Activated naive CD8-positive, alpha-beta T cell treated with anti-CD3 and anti-CD28 coated beads, Interleukin-2, amount 10 ng/mL, durations not matched to agents 7 days and 5 days (primary cell): ENCODE measurements at places on chromosomes 4 and X.

DNA sequence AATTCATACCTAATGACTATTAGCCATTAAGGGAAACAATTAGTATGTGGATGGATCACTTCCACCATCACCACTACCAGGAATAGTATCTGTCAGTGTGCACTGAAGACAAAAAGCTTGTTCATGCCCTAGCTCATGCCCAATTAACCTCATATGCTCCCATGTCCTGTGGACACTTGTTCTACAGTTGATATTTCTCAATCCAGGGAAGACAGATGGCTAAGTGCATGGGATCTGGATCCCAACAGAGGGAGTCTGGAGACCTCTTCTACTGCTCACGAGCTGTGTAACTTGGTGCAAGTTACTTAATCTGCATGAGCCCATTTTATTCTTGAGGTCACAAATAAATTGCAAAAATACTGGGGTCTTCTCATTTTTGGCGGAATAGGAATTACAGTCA, 23.7 kb downstream of the AMOT start:
- DNase-seq, result no peak

GRCh38 chr4:76280488-76281441, 25.8 kb upstream of the STBD1 start:
- DNase-seq, result no peak

GRCh38 chrX:126580877-126581276, 28.3 kb upstream of the DCAF12L1 start:
- DNase-seq, result no peak

DNA sequence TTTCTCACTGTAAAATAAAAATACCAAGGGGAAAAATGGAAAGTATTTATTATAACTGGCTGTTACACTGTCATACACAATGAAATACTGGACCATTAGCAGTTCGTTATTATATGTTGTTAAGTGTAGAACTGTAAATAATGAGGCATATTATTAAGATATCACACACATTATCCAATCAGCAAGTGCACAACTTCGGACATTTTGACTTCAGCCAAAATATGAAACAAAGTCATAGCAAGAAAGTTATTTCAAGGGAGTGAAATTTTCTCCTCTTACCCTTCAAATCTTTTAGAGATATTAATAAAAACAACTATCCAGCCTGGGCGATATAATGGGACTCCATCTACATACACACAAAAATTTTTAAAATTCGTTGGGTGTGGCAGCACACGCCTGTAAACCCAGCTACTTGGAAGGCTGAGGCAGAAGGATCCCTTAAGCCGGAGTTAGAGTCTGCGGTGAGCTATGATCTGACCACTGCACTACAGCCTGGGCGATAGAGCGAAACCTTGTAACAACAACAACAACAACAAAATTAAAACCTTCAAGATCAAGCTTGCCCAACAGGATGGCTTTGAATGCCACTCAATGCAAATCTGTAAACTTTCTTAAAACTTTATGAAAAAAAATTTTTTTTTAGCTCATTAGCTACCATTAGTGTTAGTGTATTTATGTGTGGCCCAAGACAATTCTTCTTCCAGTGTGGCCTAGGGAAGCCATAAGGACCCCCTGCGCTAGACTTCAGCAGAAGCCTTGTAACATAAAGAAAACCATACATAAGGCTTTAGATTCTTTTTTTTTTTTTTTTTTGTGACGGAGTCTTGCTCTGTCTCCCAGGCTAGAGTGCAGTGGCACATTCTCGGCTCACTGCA, 1.3 kb upstream of the CISD2 start:
- no peak for DNase-seq

- no peak for DNase-seq
These were observed 226.7 kb upstream of the PRKX start for GRCh38 chrX:3940000-3940610.

- peak; percentile 16 for DNase-seq
These were observed 35.1 kb downstream of the PIGG start for GRCh38 chr4:534101-534575.

DNA sequence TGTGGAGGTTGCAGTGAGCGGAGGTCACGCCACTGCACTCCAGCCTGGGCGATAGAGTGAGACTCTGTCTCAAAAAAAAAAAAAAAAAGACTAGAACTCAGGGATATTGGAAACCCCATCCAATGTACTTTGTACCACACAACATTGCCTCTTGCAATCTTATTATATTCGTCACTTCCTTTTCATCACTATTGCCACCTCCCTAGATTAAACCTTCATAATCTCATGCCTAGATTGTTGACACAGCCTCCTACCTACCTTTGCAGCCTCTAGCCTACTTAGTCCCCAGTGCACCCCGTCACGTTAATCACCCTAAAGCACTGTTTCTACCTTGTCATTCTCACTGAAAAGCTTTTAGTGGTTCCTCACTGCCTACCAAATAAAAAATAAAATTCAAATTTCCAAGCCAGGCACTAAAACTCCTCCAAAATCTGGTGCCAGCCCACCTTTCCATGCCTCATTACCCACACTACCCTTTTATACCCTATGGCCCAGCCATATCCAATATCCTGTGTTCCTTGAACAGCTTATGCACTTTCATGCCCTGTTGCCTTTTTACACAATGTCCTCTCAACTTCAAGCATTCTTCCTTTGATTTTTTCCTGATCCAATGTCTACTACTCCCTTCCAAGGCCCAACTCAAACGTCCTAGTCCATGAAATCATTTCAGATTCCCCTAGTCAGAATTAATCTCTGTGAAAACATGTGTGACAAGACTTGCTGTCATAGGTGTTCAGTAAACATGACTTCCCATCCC, 23.6 kb upstream of the GJB1 start:
- no peak for DNase-seq

DNA sequence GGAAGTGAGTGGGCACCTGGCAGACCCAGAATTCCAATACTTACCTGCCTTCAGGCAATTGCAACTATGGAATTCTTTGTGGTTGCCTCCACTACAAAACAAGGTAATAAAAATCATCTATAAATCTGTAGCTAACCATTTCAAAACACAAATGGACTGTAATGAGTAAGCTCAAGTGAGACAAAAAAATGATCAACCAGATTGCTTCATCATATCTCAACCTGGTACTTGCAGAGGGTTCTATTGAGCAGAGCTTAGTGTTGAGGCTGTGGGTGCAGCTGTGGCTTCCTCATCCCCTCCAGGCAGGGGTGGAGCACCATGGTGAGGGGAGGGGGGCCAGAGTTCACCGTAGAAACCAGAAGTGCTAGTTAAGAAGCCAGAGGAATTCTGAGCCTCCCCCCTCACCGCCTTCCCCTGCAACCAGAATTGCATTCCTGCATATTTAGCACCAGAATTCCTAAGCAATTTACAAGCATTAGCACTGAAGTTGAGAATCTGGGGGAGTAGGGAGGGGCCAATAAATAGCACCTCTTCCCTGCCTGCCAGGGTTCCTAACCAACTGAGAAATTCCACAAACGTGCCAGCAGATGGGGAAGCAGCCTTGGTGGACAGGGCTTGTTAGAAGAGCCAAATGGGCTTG, 11.5 kb downstream of the CTAG1A start:
- DNase-seq, result no peak

- no peak for DNase-seq
These were observed 216.1 kb upstream of the FAT1 start for GRCh38 chr4:186939766-186940165.

- no peak for DNase-seq
These were observed 5.8 kb downstream of the TBC1D19 start for GRCh38 chr4:26589705-26590104.

GRCh38 chrX:63270873-63271272, 80.3 kb downstream of the SPIN4 start:
- DNase-seq, result no peak

DNA sequence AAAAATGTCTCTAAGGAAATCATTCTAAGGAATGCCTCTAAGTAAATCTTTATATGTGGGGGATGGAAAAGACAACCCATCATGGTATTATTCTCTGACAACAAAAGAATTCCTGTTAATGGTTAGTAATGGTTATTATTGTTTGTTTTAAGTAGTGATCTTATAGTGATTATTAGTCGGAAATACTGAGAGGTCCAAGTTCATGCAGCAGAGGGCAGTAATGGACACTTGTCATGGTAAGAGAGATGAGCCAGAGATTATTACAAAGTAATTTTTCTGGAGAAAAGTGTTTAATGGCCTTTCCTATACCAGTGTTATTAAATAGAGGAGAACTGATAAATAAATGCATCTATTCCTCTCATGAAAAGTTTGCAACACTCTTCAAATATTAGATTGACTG, 8.1 kb upstream of the DKK2 start:
- no peak for DNase-seq

- DNase-seq, result no peak
These were observed 9.9 kb downstream of the TACC3 start for GRCh38 chr4:1731180-1731579.

DNA sequence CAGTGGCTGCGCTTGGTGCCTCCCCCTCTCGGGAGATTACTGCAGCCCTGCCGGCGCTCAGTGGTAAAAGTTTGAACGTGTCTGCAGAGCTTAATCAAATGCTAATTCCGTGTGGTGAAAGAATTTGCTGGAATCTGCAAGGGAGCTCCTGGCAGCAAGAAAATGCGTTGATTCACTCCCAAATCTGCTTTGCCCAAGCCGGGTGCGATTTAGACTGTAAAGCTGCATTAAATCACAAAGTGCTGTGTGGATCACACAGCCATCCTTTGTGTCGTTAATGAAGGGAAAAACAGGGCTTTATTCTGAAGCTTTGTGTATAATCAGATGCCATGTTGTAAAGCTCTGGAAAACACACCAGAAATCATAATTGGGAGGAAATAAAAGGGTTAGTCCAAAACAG, 444.1 kb downstream of the BCOR start:
- no peak for DNase-seq

- no peak for DNase-seq
These were observed 127.0 kb upstream of the SH3RF1 start for GRCh38 chr4:169397762-169398161.

DNA sequence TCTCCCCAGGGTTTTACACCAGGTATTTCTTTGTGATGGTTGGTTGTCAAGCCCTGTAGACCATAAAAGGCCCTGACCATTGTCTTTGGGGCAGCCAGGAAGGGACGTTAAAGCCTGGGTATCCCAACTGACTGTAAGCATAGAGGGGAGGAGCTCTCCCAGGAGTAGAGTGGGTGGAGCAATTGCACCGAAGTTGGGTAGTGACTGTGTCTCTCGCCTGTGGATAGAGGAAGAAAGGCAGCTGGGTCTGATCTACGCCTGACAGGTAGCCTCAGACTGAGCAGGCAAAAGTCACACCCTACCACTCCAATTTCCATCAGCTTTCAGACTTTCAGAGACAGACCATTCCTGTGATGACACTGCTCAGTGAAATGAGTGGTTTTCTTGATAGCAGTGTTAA, 123.3 kb downstream of the KLHL8 start:
- no peak for DNase-seq

GRCh38 chr4:80024335-80024734, 48.7 kb downstream of the ANTXR2 start:
- no peak for DNase-seq

DNA sequence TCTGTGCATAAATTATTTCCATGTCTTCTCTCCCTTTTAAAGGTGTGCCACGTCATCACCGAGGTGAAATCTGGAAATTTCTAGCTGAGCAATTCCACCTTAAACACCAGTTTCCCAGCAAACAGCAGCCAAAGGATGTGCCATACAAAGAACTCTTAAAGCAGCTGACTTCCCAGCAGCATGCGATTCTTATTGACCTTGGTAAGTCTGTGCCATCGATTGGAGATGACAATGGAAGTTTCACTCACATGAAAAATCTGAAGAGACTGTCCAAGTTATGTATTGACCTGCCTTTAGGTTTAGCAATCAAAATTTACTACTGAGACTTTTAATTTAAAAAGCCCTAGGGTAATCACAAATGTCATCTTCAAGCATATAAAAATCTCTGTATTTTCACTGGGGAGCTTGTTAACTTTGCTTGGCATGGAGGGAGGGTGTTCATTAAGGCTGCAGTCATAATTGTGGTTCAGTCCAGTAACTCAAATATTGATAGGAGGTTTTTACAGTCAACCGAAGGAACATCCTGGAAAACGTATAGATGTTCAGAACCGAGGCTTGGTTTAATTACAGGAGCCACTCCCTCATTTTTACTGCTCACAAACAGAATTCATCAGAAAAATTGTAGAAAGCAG, 142.9 kb downstream of the PTTG2 start:
- DNase-seq, result no peak

- DNase-seq, result no peak
These were observed 1300.2 kb downstream of the RAPGEF2 start for GRCh38 chr4:160403081-160403480.

DNA sequence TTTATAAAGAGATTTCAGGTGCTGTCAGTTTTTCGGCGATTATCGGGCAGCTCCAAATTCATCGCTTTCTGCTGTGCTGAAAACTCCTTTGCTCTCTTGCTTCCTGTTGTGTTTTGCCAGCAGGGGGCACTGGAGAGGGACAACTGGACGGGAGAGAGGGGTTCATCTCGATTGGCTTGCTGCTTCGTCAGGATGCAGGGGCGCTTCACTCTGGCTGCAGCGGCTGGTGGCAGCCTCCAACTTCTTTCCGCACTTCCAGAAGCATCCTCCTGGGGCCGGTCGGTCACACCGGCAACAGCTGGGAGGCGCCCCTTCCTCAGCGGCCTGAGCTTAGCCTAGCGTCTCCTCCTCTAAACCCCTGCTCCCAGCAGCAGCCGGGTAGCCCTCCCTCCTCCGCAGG, 29.5 kb downstream of the MSL3 start:
- DNase-seq, result peak; percentile 68

GRCh38 chr4:128768373-128768996, 41.0 kb upstream of the JADE1 start:
- DNase-seq, result no peak

DNA sequence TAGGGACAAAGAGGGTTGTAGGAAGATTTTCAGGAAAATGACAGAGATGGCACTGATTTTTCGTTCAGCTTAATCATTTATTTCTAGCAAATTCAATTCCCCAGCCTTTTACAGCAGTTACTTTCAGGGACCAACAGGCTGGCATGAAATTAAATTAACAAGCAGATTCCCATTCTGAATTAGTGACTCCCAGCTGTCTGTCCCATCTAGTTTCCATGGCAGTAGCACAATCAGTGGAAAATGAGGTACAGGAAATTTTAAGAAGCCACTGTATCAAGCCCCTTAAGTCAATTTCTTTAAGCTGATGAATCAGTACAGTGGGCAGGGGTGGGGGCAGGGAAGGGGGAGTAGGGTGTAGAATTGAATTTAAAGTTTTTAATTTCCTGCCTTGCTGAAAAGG, 121.1 kb upstream of the TEX13C start:
- DNase-seq, result no peak

DNA sequence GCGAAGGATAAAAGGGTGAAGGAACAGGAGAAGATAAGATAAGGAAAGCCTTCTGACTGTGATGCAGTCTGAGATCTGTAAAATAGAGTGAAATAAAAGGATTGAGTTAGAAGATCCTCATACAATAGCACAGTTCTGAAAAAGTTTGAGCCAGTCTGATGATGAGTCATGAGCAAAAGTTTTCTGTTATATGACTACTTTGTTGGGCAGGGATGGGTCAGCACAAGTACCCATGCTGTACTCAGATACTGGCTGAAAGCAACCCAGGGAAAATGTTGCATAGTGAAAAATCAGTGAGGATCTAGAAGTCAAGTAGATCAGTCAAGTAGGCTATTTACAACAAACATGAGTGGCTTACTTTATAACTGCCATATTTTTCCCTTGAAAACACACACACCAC, 253.5 kb downstream of the PCDH10 start:
- DNase-seq, result no peak

GRCh38 chrX:53476371-53476770, 42.2 kb upstream of the HSD17B10 start:
- DNase-seq, result no peak
